ENCODE measurements at places on chromosomes 2 and 18.

DNA sequence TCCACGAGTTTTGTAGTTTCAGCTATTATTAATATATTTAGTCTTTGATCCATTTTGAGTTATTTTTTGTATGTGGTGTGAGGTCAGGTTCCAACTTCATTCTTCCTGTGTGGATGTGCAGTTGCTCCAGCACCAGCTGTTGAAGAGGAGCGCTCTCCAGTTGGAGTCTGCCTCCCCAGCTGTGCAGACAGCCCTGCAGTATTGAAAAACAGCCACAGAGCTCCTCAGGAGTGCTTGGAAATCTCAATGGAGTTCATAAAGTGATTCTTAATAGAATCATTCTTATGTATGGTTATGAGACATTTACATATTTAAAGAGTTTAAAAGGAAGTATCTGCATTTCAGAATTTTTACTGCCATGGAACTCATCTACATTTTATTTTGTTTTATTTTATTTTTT is 17.3 kb downstream of the DGKD start:
- DNase-seq = no peak

- no peak for DNase-seq
Observed at GRCh38 chr2:148812306-148812705, 62.7 kb upstream of the KIF5C start.

- DNase-seq = no peak
Observed at GRCh38 chr2:208049441-208049840, 24.1 kb upstream of the PLEKHM3 start.

- no peak for DNase-seq
Observed at GRCh38 chr18:61833387-61833786, 59.4 kb downstream of the RNF152 start.

DNA sequence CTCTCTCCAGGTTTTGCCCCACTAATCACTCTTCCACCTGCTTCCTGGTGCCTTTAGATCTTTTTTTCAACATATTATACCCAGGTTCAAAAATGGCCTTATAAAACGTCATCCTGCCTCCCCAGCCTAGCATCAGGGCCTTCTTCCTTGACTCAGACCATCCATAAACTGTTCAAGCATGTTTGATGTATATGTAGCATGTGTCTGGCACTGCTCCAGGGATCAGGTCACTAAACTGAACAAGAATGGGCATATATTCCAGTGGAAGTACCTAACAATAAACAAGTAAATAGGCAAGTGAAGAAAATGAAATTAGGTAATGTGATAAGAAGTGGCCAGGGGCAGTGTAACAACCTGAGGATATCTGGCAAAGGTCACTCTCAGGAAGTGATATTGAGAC is 141.2 kb downstream of the TRIB2 start:
- no peak for DNase-seq

GRCh38 chr2:24576617-24577016 is 85.6 kb downstream of the NCOA1 start:
- no peak for DNase-seq

- DNase-seq = no peak
Observed at GRCh38 chr2:45533771-45534170, 77.3 kb downstream of the SRBD1 start.

- DNase-seq = peak; percentile 32
Observed at GRCh38 chr18:76405681-76406356, 89.2 kb downstream of the ZNF516 start.

DNA sequence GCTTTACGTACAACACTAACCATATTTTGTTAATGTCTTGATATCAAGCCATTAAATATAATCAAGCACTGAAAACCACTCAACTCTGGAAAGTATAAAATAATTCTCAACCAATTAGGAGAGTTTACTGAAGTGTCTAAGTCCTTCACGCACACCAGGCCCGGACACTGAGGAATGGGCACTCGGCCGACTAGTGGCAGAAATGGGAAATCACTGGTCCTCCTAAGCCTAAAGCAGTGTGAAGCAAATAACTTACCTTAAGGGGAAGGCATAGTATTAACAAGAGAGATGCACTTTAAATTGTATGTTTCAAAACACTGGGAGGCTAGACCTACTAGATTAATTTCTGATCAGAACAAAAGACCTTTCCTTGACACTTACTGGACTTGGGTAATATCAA is 45.7 kb downstream of the FAM210A start:
- no peak for DNase-seq

DNA sequence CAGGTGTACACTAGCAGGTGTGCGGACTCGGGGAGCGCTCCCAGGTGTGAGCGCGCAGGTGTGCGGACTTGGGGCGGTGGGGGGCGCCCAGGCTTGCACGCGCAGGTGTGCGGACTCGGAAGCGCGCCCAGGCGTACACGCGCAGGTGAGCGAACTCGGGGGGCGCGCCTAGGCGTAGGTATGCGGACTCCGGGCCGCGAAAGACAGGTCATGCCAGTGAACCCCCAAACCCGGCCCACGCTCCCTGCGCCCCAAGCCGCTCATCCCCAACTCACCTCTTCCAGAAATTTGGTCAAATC is 342 bp downstream of the CYB5A start:
- DNase-seq = no peak

DNA sequence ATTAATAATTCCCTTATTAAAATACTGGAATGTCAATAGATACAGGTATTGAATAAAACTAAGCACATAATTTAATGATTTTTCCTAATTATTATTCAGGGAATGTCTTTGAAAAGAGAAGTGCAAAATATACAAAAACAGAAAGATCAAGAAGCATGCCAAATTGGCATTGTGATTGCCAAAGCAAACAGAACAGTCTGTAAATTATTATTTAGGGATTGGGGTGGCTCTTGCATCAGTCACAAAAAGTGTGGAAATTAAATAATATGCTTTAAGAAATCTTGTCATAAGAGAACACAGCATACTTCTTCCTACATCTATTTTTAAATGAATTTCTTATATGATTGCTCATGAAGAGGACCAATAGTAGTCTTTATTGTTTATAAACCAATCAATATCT is 1211.9 kb downstream of the DPP10 start:
- DNase-seq = no peak

- DNase-seq = no peak
Observed at GRCh38 chr2:232506709-232507108, 13.5 kb upstream of the PRSS56 start.

GRCh38 chr2:232382331-232383225 is 4.0 kb downstream of the ALPP start:
- DNase-seq = no peak

- DNase-seq = no peak
Observed at GRCh38 chr2:28342081-28342967, 50.3 kb upstream of the FOSL2 start.

DNA sequence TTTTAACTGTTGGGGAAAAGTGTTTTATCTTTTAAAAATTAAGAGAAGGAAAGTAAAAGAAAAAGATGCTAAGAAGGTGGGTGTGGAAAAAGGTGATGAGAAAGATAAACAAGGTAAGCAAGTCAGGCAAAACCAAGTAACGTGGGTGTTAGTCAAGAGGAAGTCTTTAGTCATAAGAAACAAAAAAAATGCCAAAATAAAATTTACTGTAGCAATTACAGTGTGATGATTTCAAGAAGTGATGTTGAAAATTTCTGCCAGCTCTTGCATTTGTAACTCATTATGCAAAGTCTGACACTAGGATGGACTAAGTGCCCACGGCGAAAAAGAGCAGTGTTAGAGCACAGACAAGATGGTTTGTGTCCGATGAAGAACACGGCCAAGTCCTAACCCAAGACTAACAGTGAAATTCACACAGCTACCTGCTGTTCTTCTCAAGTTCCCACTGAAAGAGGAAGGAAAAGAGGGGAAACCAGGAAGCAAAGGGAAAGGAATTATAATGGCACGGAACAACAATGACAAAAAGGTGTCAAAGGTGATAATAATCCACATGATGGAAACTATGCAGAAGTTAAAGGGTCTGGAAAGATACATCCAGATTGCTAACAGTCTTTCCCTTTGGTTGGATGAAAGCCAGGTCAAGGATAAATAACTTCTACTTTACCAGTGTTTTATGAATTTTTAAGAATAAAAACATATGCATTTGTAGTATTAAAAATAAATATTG is 34.1 kb downstream of the NOL10 start:
- no peak for DNase-seq

DNA sequence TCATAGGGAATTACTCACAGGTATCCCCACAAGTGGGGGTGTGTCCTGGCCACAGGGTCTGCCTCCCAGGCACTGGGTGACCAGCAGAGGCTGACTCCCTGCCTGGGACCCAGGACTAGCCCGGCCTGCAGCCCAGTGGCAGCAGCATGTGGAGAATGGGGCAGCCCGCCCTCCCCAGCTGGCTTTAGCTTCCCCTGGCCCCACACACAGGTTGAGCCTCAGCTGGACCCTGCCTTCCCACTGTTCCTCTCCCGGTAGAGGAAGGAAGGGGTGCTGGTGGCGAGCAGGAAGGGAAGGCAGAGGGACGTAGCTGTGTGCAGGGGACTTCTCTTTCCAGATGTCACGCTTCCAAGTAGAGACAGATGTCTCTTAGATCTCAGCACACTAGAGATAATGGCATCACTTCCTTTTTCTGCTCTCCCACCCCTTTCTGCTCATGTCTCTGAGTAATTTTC is 51.4 kb downstream of the EMILIN2 start:
- DNase-seq = no peak

- DNase-seq = no peak
Observed at GRCh38 chr2:179247318-179248023, 17.2 kb downstream of the SESTD1 start.

DNA sequence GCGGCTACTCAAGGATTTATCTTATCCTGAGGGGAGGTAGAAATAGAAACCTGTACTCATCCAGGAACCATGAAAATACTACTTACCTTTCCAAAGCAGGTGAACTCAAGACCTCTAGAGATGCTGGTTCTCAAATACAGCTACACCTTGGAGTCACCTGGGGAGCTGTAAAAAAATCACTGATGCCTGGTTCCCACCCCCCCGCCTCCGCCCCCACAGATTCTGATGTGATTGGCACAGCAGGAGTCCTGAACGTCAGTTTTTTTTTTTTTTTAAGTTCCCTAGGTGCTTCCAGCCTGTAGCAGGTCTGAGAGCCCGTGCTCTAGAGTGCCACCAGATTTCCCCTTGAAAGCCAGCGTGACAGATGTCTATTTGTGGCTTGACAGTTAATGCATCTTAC is 113.6 kb downstream of the MRO start:
- no peak for DNase-seq

DNA sequence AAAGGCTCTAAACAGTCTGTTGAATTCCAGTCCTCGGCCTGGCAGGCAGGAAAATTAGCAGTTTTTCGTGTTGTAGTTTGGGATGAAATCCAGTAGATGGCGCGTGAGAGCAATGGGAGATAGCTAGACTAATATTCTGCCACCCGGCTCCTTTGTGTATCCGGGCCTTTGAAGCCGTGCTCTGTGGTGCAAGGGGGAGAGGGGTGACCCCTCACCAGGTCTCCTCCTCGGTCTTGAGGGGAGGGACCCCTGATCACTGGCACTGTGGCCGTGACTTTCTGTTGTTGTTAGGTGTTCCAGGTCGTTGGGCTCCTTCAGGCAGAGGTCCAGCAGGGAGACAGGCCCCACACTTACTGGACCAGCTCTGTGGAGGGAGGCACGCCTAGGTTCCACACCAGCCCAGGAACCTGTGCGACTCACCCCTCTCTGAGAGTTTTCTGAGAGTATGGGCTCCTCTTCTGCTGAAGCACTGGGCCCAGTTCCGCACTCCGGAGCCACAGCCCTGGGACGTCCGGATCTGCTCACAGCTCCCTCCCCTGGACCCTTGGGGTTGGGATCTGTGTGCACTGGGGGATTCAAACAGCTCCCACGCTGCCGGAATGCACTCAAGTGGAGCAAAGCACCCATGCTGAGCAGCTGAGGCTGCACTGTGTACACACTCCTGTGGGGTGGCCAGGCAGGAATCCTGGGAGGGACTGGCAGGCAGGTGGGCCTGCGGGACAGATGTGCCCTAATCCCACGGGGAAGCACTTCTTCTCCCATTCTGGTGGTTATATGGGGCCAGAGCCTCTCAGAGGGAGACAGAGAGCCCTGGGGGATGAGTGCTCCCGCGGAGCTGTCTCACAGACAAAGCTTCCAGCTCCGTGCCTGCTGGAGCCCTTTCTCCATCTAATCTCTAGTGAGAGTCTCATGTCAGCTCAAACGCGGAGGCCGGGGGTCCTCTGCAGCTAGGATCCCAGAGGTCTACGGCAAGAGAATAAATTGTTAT is 8.8 kb downstream of the GKN2 start:
- DNase-seq = peak; percentile 76

- DNase-seq = no peak
Observed at GRCh38 chr2:75453384-75454240, 107.1 kb downstream of the EVA1A start.

GRCh38 chr2:159155320-159155719 is 131.2 kb downstream of the WDSUB1 start:
- DNase-seq = no peak

DNA sequence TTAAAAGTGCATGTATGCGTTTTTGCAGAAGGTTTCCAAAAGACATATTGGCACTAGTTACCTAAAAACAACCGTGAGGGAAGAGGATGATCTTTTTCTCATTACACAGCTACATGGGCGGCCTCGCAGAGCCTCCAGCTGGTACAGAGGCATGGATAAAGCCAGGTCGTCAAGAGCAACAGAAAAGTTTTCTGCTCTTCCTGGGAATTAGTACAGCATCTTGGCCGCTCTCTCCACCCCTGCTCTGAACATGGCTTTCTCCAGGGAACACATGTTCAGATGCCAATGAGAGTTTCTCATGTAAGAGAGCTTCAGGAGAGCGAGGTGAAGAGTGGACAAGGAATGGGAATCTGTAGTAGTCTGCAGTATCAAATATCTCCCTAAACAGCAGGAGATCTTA is 108.4 kb downstream of the ZEB2 start:
- no peak for DNase-seq

DNA sequence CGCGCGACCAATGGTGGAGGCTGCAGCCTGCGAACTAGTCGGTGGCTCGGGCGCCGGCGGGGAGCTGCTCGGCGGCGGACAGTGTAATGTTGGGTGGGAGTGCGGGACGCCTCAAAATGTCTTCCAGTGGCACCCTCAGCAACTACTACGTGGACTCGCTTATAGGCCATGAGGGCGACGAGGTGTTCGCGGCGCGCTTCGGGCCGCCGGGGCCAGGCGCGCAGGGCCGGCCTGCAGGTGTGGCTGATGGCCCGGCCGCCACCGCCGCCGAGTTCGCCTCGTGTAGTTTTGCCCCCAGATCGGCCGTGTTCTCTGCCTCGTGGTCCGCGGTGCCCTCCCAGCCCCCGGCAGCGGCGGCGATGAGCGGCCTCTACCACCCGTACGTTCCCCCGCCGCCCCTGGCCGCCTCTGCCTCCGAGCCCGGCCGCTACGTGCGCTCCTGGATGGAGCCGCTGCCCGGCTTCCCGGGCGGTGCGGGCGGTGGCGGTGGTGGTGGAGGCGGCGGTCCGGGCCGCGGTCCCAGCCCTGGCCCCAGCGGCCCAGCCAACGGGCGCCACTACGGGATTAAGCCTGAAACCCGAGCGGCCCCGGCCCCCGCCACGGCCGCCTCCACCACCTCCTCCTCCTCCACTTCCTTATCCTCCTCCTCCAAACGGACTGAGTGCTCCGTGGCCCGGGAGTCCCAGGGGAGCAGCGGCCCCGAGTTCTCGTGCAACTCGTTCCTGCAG is at the start of gene HOXD9:
HOXD9 (plus strand) TSS at position 37 of the 728 bp plus-strand sequence; CDS start at position 87, 50 bp downstream.
- DNase-seq = no peak

GRCh38 chr2:38722271-38723061 is 28.7 kb downstream of the SRSF7 start:
- DNase-seq = no peak
